ENCODE measurements at places on chromosomes 2 and 18.

DNA sequence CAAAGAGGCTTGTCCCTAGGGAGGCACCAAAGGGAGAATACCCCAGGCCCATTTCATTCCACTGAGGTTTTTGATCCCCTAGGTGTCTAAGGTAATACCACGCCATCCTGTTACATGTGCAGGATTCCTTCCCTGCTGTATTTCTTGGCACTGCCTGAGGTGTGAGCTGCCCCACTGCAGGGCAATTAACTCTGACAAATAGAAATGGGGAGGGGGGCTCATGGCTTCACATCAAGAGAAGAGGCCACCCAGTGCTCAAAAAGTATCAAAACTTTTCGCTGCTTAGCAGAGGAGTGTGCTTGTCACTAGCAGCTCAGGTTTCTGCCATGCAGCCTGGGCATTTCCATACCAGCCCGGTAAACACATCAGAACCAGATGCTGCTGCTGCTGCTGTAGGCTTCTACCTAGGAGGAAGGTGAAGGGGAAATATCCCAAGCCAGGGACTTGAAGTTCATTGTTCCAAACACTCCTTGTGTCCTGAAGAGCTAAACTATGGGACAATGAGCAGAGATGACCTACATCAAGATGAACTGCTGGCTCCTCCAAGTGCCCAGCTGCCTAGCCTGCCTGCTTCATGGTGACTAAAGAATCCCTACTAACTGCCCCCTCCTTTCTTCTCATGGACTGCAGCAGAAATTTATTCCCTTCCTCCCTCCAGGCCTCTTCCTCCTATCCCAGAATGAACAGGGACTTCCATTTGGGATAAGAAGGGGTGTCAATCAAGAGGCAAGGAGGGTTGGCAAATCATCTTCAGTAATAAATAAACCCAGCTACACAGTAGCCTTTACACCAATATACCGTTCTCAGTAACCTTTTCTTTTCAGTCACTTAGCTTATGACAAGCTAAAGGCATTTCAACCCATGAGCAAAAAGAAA is 16.4 kb downstream of the POU3F3 start:
- no peak for DNase-seq

GRCh38 chr2:160283675-160284074 is 83.6 kb upstream of the ITGB6 start:
- no peak for DNase-seq

- no peak for DNase-seq
These were observed 5.0 kb downstream of the TACR1 start for GRCh38 chr2:75194184-75194868.

DNA sequence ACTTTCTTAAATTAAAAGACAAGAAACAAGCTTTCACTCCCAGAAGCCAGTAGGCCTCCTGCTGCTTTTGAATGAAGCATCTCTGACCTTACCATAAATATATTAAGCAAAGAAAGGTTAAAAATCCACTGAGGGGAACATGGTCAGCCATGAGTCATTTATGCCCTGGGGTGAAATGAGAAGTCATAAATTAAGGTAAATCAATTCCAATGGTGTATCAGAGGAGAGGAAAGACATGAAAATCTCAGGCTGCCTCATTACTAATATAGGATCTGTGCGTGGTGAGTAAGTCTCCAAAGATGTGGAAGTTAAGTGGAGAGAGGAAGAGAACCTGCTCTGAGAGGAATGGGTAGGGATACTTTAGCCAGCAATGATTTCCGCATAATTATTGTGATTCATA is 292.3 kb upstream of the CHAC2 start:
- DNase-seq, result peak; percentile 61

DNA sequence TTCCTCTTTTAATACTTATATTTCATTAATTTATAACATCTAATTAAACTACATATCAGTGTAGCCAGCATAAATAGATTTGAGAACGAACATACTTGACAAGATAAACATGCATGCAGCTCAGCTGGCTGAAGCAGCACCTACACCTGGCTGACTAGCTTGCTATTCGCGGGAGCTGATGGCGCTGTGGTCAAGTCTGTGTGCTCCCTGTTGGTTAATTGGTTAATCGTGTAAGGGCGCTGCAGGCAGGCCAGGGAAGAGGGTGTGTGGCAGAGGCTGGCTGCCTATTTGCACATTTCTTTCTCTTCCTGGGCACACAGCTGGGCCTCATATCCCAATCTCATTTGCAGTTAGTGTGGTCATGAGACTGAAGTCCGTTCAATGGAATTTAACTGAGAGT is 14.5 kb upstream of the VWA3B start:
- DNase-seq, result no peak

DNA sequence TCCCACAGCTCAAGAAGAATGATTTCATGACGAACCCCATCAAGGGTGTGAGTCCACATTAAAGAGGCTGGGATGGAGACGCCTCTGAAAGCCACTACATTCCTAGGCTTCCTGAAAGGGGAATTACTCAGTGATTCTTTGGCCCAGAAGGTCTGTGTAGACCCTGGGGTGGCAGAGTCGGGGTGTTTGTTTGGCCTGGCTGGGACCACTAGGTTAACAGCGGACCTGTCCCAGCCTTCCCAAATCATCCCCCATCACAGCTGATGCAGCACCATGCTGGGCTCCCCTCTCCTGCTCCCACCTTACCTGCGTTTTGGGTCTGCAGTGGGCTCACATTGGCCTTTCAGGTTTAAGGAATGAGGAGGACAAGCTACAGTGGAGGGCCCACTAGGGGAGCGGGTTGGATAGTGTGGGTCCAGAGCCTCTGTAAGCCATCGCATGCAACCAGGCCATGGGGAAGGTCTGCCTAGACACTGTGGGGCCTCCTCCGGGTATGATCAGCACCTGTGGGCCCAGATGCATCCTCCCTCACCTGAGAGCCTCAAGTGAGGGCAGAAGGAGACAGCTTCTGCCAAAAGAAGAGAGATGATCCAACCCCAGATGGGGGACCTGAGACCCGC is 16.2 kb downstream of the DIPK1C start:
- DNase-seq, result no peak

- no peak for DNase-seq
These were observed 2.6 kb upstream of the RNU2-63P start for GRCh38 chr2:88018909-88019308.

- DNase-seq, result peak; percentile 52
These were observed 69.6 kb downstream of the MDH1 start for GRCh38 chr2:63658176-63658968.

GRCh38 chr2:70977605-70978205 is 725 bp upstream of the ANKRD53 start:
- DNase-seq, result peak; percentile 80

- DNase-seq, result no peak
These were observed 23.3 kb upstream of the FHOD3 start for GRCh38 chr18:36274083-36274715.

- DNase-seq, result no peak
These were observed 655.5 kb downstream of the DCDC2C start for GRCh38 chr2:4358837-4359236.

- no peak for DNase-seq
These were observed 44.7 kb upstream of the FLACC1 start for GRCh38 chr2:201401815-201402214.

GRCh38 chr2:169077674-169078240 is 8.4 kb downstream of the DHRS9 start:
- DNase-seq, result no peak

- no peak for DNase-seq
These were observed 8.5 kb downstream of the SEC11C start for GRCh38 chr18:59148192-59148591.

- DNase-seq, result no peak
These were observed 3.7 kb downstream of the SMC6 start for GRCh38 chr2:17749753-17750438.

- DNase-seq, result no peak
These were observed 65.1 kb upstream of the MAPRE2 start for GRCh38 chr18:34976123-34976522.

DNA sequence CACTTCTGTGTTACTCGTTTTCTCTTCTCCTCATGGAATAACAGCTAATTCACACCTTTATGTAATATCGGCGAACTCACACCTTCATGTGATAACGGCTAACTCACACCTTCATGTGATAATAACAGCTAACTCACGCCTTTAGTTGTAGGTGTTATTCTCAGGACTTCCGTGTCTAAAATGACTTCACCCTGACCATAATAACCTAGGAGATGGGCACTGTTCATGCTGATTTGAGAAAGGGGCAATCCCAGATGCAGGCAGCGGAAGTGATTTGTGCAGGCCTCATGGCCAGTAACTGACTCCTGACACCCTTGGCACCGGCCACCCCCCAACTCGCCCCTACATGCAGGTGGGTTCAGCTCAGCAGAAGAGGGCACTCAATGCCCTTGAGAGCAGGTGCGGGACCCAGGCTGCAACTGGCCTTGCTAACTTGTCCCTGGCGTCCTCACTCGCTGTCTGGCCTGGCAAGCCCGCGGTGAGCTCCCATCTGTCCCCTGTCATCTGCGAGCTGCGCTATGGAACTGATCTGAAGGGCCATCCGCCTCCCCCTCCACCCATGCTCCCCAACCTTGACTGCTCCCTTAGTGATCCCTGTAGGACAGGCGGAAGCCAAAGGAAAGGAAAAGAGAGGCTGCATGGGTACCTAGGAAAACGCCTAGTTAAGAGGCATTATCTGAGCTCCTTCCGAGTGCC is 42.6 kb upstream of the MTCL1 start:
- DNase-seq, result no peak

GRCh38 chr2:203650860-203651613 is 55.4 kb upstream of the CD28 start:
- DNase-seq, result peak; percentile 57

GRCh38 chr2:206713746-206714145 is 4.5 kb downstream of the DYTN start:
- no peak for DNase-seq

- no peak for DNase-seq
These were observed 156.9 kb upstream of the ITGA6 start for GRCh38 chr2:172270278-172271079.

All from fibroblast of skin of right quadriceps (primary cell).